ENCODE measurements at places on chromosomes 3 and 15.

GRCh38 chr3:4979428-4980228 is at the start of gene BHLHE40:
Gene BHLHE40 (plus strand): TSS chr3:4979437. CDS start chr3:4979719, 282 bp downstream.
- DNase-seq: no peak

DNA sequence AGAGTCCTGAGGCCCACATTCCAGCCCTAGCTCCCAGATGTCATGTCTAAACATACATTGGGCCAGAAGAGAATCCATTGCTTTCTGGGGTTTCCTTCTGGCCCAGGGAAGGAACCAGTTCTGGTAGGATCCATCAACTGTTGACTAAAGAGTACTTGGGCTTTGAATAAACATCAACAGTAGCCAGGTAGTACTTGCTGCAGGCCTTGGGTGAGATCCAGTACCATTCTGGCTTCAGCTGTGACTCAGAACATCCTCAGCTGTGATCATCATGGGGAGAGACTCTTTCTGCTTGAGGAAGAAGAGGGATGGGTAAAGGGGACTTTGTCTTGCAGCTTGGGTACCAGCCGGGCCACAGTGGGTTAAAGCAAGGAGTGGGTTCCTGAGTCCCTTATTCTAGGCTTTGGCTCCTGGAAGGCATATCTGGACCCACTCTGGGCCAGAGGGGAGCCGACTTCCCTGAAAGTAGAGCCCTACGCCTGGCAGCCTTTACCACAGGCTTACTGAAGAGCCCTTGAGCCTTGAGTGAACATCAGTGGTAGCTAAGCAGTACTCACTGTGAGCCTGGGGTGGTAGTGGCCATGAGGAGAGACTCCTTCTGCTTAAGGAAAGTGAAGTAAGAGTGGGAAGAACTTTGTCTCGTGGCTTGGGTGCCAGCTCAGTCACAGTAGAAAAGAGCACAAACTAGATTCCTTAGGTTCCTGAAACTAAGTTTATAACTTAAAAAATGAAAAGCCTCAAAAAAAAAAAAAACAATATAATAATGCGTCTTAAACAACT is 128.3 kb downstream of the GOLIM4 start:
- no peak for DNase-seq

GRCh38 chr15:80619680-80620079 is 75.4 kb upstream of the ABHD17C start:
- no peak for DNase-seq

DNA sequence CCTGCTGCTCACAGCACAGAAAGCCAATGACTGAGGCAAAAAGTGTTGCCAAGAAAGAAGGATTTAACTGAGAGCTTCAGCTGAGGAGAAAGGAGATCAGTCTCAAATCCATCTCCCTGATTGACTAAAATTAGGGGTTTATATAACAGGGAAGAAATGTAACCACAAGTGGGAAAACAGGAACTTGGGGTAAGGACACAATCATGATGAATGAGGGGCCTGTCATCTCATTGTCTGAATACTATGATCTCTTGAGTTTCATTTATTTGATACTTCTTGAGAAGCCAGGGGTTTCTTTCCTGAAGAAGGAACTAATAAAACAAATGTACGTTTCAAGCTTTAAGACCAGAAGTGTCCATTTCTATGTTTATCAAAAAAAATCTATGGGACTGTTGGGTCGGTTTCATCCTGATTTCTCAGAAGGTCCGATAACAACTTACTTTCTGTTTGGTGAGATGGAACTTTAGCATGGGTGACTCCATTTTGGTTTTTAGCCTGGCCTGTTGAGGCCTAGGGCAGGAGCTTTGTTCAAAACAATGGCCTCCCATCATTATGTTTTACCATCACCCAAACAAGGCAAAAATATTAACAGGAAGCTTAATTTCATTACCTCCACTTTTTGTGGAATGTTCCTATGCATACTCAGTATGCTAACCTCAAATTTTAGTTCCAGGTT is 76.6 kb upstream of the PIAS1 start:
- no peak for DNase-seq

DNA sequence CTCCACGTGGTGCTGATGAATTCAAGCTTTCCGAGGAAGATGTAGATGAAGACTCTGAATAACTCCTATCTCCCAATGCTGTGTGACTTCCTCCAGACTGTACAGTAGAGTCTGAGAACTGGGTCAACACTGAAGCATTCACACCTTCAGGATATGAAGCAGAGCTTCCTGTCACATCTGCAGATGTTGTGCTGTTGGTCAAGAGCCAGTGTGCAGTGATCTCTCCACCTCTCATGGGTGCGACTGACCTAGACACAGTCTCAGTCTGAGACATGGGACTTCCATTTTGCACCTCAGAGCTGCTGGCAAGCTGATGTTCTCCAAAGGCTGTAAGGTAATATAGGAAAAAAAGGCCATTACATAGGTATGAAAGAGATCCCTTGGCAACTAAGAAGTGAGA is 36.5 kb downstream of the HEG1 start:
- no peak for DNase-seq

GRCh38 chr15:83850015-83850414 is 196.1 kb downstream of the ADAMTSL3 start:
- no peak for DNase-seq

DNA sequence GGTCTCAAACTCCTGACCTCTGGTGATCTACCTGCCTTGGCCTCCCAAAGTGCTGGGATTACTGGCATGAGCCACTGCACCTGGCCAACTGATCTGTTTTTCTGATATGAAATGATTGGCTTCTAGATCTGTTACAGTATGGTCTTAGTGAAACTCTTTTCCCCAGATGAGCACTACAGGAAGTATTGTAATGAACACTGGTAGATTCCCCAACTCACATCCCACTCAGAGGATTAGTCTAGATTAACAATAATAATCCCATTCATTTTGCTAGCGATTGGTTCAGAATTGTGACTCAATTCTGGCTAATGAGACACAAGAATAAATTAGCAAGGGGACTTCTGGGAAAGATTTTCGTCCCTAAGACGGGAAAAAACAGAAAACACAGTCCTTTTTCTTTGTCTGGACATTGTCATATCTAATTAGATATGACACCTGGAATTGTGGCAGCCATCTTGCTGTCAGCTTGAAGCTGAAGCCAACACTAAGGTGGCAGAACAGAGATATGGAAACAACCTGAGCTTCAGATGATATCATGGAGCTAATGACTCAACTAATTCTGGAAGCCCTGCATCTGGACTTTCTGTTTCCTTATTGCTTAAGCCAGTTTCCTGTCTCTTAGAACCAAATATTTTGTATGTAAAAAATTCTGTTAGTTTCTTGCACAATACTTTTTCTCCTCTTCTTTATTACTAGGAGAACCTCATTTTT is 17.4 kb upstream of the NPTN start:
- DNase-seq: no peak

- DNase-seq: peak; percentile 62
Observed at GRCh38 chr3:178083906-178084866, 452.1 kb upstream of the KCNMB2 start.

GRCh38 chr3:112894258-112894657 is 47.6 kb upstream of the CD200R1L start:
- DNase-seq: no peak

DNA sequence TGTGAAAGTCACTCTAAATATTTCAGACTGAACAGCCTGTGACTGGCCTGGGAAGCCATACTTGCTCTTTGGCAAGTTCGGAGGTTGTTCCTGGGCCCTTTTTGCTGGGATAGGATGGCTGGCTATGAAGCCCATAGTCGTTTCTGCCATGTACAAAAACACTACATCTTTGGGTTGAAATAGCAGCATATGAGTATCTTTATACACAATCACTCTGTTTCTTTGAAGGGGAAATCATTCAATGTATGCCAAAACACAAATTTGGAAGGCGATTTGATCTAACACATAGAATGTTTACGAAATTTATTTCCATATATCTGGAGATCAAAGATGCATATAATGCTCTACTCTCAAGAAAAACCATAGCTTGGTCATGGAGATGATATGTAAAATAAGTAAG is 192.9 kb downstream of the SQOR start:
- DNase-seq: no peak

- DNase-seq: no peak
Observed at GRCh38 chr15:69412701-69413100, 1.4 kb upstream of the KIF23 start.

- DNase-seq: no peak
Observed at GRCh38 chr3:177190756-177191681, 6.3 kb downstream of the TBL1XR1 start.

GRCh38 chr3:113441051-113441770 is at the start of gene CFAP44:
Gene CFAP44 (minus strand): TSS chr3:113441493. CDS start chr3:113433664, 7,829 bp downstream.
- no peak for DNase-seq

GRCh38 chr15:40285151-40285550 is 2.3 kb upstream of the ANKRD63 start:
- DNase-seq: no peak

- no peak for DNase-seq
Observed at GRCh38 chr3:59762941-59763340, 713.1 kb upstream of the CFAP20DC start.

DNA sequence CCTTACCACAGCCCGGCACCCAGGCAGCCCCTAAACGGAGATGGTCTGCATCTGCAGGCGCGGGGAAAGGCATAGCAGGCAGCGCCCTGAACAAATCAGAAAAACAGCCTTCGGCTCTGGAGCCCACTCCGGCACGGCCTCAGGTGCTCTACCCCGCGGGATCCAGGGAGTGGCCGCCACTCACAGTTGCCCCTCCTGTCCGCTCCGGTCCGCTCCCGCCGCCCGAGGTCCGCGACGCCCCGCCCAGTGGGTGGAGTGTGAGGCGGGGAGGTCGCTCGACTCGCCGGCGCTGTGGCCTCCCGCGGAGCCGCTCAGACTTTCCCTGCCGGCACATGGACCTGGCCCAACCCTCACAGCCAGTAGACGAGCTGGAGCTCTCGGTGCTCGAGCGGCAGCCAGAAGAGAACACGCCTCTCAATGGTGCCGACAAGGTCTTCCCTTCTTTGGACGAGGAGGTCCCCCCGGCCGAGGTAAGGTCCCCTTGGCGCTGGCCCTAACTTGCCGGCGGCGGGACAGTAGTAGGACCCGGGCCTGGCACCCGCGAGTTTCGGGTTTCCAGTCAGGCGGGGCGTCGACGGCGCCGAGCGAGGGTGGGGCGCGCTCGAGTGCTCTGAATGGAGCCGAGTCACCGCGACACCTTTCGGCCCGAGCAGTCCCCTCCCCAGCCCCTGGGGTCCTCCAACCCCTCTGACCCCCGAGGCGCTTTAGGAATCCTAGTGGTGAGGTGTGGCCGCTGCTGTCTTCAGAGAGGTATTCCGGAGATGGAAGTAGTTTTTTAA is at the start of gene C3orf52:
Gene C3orf52, plus strand, starts transcription at position 314 of the 779 bp plus-strand sequence. Its CDS starts 19 bp downstream, at position 333.
- peak; percentile 75 for DNase-seq

- no peak for DNase-seq
Observed at GRCh38 chr15:83365370-83365938, 81.0 kb upstream of the BNC1 start.

GRCh38 chr3:56754741-56755417 is 46.9 kb downstream of the ARHGEF3 start:
- DNase-seq: no peak

DNA sequence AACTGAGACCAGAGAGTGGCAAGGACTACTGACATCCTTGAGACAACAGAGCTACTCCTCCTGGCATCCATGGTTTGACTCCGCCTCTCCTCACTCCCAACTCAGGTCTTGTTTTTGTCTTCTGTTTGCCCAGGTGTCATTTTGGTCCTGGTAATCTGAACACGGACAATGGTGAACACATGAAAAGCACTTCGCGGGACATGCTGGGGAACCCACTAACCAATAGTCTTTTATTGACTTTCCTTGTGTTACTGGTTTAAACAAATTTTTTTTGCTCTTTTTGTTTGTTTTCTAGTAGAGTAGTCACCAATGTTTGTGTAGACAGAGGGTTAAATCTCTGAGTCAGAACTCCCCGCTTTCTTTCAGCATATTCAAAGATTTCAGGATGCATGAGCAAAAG is 38.4 kb downstream of the LARP6 start:
- DNase-seq: no peak

DNA sequence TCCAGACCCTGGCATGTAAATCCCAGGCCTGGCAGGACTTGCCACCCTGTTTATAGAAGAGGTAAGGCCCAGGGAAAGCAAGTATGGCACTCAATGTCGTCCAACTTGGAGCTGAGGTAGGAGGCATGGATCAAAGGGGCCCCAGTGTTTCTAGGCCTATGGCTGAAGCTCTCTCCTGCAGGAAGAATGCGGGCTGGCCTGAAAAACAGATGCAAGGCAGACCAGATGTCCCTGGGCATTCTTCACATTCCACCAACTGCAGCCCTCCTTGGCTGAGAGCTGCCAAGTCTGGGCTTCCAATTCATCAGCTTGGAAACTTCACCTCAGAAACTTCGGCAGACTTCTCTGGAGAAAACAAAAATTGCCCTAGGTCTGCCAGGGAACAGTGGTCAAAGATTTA is 22.2 kb downstream of the MESD start:
- no peak for DNase-seq

DNA sequence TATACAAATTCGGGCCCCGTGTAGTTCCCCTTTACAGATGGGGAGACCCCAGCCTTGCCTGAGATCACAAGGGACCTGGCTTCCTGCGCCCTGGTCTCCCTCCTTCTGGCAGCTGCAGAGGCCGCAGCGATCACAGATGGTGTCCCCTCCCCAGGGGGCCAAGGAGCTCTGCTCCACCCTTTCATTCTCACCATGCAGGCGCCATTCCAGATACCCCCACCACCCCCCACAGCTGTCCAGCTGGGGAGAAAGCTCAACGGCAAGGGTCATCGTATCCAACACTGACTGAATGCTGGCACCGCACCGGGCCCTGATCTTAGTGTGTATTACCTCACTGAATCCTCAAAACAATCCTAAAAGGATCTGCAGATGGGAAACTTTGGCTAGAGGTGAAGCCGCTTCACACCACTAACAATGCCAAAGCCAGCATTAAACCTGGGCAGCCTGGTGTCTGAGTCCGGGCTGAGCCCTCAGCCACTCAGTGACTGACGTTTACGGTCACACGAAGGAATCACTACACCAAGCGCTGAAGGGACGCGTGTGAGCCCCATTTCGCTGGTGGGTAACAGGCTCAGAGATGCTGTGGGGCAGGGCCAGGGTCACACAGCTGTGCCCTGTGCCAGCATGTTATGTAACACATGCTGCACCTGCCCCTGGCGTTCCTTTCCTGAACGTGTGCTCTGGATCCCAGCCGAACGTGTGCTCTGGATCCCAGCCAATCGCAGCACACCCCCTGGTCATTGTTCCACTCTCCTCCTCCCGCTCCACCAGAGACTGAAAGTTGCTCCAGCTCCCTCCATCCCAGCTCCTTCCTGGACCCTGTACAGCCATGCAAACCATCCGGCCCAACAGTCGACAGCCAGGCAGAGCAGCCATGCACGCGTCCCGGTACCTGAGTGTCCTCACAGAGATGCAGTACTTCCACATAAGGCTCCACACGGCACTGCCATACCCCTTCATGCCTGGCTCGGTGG is 51.8 kb downstream of the IQSEC1 start:
- peak; percentile 61 for DNase-seq

- no peak for DNase-seq
Observed at GRCh38 chr15:88797663-88798339, 5.4 kb upstream of the ACAN start.

DNA sequence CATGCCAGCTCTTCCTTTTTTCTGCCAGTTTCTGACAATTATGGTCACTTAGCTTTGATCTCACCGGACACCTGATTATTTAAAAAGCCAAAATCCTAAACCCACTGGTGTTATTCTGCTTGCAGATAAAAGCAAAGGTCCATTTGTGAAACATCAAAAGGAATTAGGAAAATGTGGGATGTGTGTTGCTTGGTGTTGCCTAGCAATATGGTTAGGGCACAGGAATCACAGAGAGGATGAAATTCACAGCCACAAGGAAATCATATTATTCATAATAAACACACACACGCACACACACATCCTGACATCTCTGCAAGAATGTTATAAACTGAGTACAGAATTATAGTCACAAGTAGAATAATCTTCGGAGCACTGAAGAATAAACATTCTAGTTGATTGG is 89.3 kb upstream of the BHLHE40 start:
- no peak for DNase-seq
